Stimulated activated CD4-positive, alpha-beta T cell treated with anti-CD3 and anti-CD28 coated beads, Interleukin-1b, Interleukin-23, amount 100 ng/mL, for 1 hour (primary cell): ENCODE measurements at places on chromosomes 7 and 10.

DNA sequence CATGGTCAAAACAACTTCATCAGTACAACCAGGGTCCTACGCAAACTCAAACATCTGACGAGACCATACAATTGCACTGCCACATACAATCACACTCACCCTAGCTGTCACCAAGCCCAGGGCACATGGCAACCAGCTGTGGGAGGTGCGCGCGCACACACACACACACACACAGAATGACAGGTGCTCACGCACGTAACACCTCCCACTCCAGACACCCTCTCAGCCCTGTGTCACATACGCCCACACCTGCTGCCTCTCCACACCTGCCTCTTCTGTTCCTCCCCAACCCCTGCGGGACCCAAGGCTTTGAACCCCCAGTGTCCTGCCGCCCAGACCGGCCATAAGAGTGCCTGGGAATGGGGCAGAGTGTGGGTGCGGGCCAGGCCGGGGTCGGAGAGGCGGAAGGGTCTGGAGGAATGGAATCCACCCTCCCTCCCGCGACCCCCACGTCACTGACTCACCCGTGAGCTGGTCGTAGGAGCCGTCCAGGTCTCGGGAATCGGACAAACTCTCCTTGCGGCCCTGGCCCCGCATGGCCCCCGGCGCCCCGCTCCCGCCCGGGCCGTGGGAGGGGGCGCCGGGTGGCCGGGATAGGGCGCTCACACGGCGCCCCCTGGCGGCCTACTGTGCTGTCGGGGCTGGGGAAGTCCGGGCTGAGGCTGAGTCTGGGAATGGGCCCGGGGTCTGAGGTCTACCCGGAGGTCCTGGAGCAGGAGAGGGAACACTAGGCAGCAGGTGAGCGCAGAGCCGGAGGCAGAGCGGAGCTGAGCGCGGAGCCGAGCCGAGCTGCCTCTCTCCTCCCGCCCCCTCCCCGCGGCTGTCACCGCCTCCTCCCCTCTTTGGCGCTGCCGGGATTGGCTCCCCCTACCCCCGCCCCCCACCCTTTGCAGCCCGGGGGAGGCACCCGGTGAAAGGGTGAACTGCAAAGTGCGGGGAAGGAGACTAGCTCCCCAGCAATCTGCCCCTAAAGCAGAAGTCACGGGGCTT is at the start of gene KCNIP2:
KCNIP2 (minus strand) TSS at position 769 of the 990 bp plus-strand sequence; CDS start at position 537, 232 bp downstream.
- DNase-seq, result no peak

DNA sequence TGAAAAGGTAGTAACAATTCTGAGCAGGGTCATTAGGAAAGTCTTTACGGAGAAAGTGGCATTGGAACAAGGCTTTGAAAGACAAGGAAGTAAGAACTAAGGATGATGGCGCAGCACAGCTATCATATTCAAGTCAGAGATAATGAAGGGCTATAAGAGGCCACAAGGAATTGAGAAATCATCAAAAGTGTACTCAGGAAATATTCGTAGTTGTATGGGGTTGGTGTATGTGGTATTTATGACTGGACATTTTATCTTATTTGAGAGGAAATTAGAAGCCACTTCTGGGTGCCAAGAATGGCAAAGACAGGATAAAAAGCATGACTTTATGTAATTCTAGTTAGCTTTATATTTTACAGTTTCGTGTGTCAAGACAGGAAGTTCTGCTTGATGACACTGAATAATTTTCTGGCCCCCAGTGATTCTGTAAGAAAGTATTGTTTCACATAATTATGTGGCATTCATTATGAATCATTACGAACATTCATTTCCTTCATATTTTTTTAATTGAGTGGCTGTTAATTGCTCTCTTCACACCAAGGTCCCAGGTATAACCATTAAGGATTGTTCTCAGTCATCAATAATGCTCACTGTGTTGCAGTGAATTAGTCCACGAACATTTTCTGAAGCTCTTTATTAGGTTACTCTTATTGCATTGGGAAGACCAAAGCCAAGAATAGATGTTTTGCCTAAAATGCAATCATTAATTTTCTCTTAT is 244.3 kb downstream of the PHF14 start:
- DNase-seq, result no peak

DNA sequence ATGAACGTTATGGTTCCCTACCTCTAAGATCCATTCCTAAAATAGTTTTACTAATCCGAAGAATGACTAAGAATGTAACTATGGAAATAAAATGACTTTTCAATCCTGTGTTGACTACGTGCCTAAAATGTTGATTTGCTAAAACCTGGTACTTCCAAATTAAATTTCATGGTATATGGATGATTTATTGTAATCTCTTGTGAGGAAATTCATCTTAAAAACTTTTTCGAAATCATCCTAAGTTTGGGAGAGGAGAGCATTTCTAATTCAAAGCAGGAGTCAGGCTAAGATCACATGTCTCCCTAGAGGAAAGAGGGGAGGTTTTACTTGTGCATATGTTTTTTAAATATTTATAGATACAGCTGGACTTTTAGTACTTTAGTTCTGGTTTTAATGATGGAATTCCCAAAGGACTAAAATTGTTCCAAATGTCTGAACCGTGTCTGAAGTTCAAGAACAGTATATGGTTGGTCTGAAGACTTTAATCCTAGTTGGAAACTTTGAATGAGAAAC is 483.9 kb downstream of the AUTS2 start:
- DNase-seq, result no peak

DNA sequence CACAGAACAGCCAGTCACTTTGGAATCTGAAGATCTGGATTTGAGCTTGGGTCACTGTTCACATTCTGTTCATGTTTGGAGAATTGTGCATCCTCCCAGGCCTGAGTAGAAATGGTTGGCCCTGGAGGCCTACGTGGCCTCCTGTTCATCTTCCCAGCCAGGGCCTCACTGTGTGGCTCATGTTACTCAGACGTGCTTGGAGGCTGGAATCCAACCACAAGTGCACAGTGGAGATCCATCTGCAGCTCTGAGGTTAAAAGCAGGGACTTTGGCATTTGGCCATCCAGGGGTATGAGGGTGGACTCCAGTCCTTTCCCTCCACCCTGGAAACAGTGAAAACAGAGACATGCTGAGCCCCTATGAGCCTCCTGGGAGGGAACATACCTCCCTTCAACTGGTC is 709.0 kb upstream of the IGFBP3 start:
- no peak for DNase-seq

- DNase-seq, result no peak
These were observed 162.7 kb upstream of the CDK1 start for GRCh38 chr10:60615541-60615940.

- DNase-seq, result no peak
These were observed 50.6 kb downstream of the ADAMTS14 start for GRCh38 chr10:70722820-70723424.

DNA sequence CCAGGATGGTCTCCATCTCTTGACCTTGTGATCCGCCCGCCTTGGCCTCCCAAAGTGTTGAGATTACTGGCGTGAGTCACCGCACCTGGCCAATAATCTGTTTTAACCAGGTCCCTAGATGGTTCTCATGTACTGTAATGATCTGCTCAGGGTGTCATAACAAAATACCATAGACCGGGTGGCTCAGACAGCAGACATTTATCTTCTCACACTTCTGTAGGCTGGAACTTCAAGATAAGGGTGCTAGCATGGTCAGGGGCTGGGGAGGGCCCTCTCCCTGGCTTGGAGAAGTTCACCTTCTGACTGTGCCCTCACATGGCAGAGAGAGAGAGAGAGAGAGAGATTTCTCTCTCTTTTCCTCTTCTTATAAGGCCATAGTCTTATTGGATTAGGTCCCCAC is 279.4 kb upstream of the LYZL1 start:
- DNase-seq, result no peak

GRCh38 chr7:149624006-149624405 is 126.4 kb upstream of the ZNF746 start:
- DNase-seq, result peak; percentile 13

DNA sequence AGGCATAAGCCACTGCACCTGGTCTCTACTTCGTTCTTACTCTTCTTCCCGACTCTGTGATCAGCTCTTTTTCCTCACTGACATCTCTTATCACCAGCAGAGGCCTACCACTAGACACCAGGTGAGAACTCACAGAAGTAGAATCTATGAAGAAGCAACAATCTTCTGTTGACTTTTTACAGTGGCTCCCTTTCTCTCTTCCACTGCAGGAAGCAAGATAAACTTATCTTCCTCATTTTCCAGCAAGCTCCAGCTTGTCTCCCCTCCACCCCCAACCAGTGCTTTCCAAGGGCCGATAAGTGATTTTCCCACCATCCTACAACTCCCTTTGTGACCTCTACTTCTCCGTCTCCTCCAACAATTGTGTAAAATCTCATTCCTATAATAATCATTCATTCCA is 45.5 kb downstream of the TLX1 start:
- DNase-seq, result no peak

DNA sequence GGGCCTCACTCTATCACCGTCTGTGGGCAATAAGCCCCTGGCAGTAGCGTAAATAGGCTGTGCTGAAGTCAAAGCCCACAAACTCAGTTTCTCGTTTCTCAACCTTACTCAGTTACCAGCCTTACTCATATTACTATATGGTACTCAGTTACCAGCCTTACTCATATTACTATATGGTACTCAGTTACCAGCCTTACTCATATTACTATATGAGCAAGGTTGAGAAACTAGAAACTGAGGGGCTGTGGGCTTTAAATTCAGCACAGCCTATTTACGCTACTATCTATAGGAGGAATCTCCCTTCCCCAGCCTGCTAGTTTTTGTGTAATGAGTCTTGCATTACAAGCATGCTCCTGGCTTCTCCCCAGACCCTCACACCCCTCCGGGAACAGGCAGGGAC is 35.4 kb downstream of the CCDC3 start:
- DNase-seq, result no peak

DNA sequence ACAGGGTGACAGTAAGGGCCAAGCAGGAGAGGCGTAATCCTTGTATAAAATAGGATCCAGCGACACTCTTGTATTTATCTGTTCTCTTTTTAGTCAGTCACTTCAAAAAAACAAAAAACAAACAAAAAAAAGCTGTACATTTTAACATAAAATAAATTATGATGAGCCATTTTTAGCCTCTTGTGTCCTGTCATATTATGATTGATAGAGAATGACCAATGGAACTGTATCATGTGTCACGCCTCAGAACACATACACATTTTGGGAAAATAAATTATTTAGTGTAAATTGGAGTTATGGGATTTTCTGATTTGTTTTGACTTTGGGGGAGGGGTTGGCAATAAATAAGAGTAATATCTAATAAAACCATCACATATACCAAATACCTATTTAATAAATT is 79.3 kb upstream of the SAMD8 start:
- DNase-seq, result no peak

- DNase-seq, result no peak
These were observed 280.2 kb downstream of the GRM8 start for GRCh38 chr7:126972571-126972970.

- DNase-seq, result no peak
These were observed at the start of gene ST8SIA6 for GRCh38 chr10:17454161-17455014. Gene ST8SIA6 (minus strand): TSS chr10:17454595. CDS start chr10:17454255, 340 bp downstream.

DNA sequence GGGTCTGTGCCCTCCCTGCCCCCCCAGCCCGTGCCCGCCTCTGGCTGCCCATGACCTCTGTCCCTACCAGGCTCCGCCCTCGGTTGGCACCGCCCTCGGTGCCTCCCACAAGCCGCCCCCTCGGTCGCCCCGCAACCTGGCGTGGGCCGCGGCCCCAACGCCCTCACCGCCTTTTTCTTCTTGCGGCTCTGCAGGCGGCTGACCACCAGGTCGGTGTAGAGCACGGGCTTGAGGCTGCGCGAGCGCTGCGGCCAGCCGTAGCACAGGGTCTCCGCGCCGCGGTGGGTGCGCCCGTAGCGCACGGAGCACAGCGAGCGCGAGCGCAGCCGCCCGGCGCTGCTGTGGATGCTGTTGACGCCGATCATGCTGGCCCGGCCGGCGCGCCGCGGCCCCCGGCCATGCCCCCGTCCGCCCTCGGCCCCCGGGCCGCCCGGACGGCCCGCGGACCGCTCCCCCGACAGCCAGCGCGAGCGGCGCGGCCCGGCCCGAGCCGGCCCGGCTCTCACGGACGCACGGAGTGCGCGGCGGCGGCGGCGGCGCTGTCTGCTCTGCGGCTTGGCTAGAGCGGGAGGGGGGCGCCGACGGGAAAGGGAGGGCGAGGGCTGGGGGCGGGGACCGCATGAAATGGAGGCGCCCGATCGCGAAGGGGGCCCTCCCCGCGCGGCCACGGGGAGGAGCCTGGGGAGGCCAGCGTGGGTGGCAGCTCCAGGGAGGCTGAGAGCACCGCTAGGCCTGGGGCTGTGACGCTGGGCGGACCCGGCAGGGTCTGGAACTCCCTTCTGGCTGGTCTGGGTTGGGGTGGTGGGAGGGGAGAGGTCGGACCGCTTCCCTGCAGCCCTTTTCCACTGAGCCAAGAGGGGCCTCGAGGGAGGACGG is 9.6 kb downstream of the PSD start:
- no peak for DNase-seq

GRCh38 chr10:70549351-70549961 is 53.1 kb downstream of the PRF1 start:
- DNase-seq, result no peak

- DNase-seq, result no peak
These were observed 153.6 kb downstream of the FGFR2 start for GRCh38 chr10:121444520-121445165.

- DNase-seq, result no peak
These were observed 2.5 kb upstream of the HABP2 start for GRCh38 chr10:113550365-113550764.

DNA sequence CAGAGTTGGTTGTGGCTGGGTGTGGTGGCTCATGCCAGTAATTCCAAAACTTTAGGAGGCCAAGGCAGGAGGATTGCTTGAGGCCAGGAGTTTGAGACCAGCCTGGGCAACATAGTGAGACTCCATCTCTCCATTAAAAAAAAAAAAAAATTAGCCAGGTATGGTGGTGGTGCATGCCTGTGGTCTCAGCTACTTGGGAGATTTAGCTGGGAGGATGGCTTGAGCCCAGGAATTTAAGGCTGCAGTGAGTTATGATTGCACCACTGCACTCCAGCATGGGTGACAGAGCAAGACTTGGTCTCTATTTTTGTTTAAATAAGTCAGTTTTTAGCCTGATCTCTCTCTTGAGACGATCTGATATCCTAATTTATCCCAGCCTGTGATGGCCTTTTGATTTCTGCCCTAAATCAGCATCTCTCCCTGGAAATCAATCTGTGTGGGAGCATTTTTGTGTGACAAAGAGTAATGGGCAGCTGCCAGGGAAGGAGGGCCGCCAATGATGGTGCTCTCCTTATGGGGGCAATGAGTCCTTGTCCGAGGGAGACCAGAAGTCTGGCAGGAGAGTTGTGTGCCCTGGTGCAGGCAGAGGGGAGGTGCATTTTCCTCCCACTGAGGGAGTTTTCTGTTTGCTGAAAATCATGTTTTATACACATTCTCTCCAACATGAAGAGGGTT is 111.0 kb downstream of the NRP1 start:
- DNase-seq, result no peak

GRCh38 chr7:26090927-26091519 is 61.0 kb upstream of the NFE2L3 start:
- no peak for DNase-seq

- no peak for DNase-seq
These were observed 66.2 kb upstream of the BTBD16 start for GRCh38 chr10:122204691-122205489.

DNA sequence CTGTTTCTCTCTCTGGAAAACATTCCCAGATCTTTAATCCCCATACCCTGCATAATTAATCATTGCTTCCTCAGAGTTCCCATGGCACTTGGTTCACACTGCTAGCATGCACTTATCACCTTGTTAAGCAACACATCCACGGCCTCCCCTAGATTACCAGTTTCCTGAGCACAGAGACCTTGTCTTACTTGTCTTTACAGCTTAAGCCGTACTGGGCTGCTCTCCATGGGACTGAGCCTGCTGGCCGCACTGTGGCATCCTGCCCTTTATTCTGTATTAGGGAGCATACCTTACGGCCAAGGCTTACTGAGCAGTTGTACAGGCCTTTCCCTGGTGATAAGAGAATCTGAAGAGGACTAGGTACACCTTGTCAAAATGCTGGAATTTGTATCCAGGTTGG is 190.2 kb downstream of the REEP3 start:
- DNase-seq, result no peak
